ENCODE measurements at places on chromosomes 3 and 15. TPM values are rescaled to one million over a fixed set of nuclear protein-coding genes. Genes with fewer than 3 reads are reported as not detected.

- DNase-seq: no peak
Observed at GRCh38 chr3:123693584-123694190, 108.8 kb upstream of the HACD2 start.

The OR5K2 gene
- not detected for total RNA-seq

DNA sequence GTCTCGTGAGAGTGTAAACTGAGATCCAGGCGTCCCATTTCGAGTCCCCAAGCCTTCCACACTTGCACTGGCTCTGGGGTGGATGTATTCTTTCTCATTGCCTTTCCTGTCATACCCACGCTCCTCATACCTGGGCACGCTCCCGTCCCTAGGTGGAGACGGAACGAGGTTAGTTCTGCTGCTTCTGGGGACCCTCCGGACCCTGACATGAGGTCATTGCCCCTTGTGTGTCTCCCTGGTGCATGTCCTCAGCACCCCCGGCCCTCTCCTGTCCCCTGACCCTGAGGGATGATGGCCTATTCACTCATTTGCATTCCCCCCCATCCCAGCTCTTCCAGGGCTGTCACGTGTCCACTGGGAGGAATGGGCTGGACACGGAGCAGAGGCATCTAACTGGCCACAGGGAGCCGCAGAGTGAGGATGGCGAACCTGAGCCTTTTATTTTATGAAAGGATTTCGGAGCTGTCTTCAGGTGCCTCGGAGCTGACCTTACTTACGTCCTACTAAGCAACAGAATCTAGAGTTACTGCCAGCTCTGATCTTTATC is 8.2 kb downstream of the NIPA1 start:
- no peak for DNase-seq

The SLC9C1 gene
- 1.7 TPM for total RNA-seq

DNA sequence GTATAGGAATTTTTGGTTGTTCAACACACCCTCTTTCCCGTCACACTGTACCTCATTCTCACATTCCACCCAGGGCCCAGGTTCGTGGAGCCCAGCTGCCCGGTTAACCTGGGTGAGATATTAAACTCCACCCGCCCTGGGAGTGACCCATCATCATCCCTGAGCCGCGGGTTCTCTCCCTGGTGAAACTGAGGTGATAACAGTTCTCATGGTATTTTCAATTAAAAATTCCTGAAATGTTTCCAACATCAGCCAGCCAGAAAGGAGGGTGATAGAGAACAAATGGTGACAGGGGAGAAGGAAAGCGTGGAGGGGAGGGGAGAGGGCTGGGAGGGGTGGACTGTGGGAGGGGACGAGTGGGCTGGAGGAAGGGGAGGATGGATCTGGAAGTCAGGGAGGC is 148.8 kb downstream of the ALDH1A2 start:
- DNase-seq: peak; percentile 15

GRCh38 chr3:31378231-31378630 is 154.5 kb upstream of the STT3B start:
- no peak for DNase-seq

- DNase-seq: peak; percentile 82
Observed at GRCh38 chr3:12489832-12490231, 5.6 kb downstream of the TSEN2 start.

- no peak for DNase-seq
Observed at GRCh38 chr3:41212088-41212487, 12.8 kb downstream of the CTNNB1 start.

- no peak for DNase-seq
Observed at GRCh38 chr3:125442506-125442905, 67.4 kb upstream of the ZNF148 start.

DNA sequence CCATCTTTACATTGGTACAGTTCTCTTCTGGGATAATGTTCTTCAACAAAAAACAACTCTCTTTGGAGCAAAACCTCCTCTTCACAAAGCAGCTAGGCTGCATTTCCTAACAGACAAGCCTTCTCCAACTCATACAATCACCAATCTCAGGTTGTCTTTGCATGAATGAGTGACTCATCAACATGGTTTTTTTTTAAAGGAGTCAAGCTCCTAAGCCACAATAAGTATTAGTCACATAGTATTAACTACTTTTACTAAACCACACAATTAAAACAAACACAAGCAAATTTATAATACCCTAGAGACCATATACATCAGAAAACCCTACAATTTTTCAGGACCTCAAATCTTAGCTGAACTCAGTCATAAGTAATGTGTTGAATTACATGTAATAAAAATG is 137.4 kb downstream of the TBC1D5 start:
- peak; percentile 98 for DNase-seq

The WDR76 gene
- total RNA-seq: 17.0 TPM

DNA sequence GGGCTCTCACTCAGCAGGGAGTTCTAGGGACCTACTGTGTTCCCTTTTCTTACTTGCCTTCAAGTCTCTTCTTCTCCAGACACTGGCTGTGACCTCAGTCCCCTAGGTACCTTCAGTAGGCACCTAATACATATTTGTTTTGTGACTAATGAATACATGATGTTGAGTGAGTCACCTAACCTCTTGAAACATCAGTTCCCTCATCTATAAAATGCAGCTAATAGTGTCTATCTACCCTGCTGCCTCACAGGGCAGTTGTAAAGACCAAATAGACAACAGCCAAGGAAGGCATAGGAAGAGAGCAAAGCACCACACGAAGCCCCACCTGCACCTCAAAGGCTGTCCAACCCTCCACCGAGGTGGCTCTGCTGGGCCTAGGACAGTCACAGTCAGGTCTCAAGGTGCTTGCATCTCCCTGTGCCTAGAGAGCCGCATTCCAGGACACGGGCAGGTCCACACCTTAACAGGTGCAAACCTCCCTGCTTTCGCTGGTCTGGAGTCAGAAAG is 29.1 kb downstream of the DAPK2 start:
- DNase-seq: peak; percentile 83

- DNase-seq: no peak
Observed at GRCh38 chr3:79167651-79168416, 600.0 kb downstream of the ROBO1 start.

The RPL35A gene
- total RNA-seq: 791 TPM

The NTRK3 gene
- total RNA-seq: not detected

DNA sequence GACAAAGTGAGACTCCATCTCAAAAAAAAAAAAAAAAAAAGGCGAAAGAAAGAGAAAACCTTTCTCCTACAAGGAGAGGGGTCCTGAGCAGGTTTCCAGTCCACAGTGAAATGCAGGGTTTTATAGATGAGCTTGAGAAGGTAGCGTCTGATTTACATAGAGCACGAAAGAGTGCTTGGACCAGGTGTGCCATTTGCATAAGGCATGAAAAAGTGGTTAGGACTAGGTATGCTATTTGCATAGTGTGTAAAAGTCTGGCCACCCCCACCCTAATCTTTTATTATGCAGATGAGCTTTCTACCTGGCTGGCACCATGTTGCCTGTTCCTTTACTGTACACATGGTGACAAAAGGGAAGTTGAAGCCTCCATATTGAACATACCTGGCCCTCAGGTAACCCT is 13.6 kb upstream of the RNU6-1 start:
- no peak for DNase-seq

DNA sequence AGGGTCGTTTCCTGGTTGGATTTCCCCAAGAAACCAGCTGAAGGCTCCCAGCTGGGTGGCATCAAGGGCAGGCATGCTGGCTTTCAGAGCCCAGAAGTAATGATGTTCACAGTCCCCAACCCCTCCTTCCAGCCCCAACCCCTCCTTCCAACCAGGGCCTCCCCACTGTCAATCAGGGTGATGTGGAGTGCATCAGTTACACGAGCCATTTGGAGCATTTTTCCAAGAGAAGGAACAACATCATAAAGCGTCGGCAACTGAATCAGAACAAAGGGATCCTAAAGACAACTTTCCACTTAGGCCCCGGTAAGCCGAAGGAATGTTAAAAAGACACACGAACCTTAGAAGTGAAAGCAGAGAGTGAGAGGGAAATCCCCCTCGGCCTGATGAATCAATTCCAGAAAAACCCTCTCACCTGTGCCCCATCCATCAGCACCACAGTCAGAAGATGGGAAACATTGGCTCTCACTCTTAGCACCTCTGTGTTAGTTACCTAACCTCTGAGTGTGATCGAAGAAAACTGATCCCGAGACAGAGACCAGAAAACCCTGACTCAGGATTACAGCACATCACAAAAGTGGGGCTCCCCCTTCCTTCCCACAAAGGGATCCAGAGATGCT is 101.2 kb upstream of the WNT5A start:
- DNase-seq: no peak

- DNase-seq: no peak
Observed at GRCh38 chr15:23477920-23478319, 30.9 kb upstream of the GOLGA6L2 start.

GRCh38 chr15:66095871-66096687 is 157.5 kb downstream of the MEGF11 start:
- DNase-seq: no peak

GRCh38 chr3:165133188-165133899 is 55.0 kb upstream of the SI start:
- peak; percentile 1 for DNase-seq

The CSPG5 gene
- total RNA-seq: 0.40 TPM

- DNase-seq: no peak
Observed at GRCh38 chr3:38650248-38650951, 913 bp upstream of the SCN5A start.

- no peak for DNase-seq
Observed at GRCh38 chr3:148945116-148945515, 46.2 kb upstream of the GYG1 start.

GRCh38 chr3:56769116-56769707 is 32.5 kb downstream of the ARHGEF3 start:
- no peak for DNase-seq

GRCh38 chr15:37877851-37878741 is 56.3 kb upstream of the TMCO5A start:
- DNase-seq: peak; percentile 32

The DET1 gene
- 1.6 TPM for total RNA-seq

DNA sequence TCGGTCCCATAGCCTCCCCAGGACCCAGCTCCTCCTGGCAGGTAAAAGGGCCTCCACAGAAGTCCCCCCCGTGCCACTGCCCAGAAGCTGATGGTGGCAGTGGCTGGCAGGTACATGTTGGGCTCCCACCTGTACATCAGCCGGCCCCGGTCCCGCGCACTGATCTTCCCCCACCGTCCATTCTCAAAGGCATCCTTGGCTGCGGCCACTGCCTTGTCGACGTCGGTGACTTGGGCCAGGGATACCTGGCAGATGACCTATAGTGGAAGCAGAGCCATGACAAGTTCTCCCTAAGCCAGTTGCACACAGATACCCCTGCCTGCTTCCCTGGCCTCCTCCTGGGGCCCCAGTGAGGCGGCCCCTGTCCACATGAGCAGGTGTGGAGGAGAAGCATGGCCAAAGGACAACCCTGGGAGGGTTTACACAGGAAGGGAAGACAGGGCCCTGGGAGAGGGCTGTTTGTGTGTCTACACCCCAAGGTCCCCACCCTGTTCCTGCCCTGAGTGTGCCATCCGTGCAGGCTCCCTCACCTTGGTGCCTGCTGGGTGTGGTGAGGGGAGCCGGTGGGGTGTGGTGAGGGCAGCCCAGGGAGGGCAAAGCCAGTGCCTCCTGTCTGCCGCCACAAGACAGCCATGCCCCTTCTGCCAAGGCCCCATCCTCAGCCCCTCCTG is 44.8 kb downstream of the ALDH1L1 start:
- no peak for DNase-seq

The CEP97 gene
- total RNA-seq: 16.2 TPM

DNA sequence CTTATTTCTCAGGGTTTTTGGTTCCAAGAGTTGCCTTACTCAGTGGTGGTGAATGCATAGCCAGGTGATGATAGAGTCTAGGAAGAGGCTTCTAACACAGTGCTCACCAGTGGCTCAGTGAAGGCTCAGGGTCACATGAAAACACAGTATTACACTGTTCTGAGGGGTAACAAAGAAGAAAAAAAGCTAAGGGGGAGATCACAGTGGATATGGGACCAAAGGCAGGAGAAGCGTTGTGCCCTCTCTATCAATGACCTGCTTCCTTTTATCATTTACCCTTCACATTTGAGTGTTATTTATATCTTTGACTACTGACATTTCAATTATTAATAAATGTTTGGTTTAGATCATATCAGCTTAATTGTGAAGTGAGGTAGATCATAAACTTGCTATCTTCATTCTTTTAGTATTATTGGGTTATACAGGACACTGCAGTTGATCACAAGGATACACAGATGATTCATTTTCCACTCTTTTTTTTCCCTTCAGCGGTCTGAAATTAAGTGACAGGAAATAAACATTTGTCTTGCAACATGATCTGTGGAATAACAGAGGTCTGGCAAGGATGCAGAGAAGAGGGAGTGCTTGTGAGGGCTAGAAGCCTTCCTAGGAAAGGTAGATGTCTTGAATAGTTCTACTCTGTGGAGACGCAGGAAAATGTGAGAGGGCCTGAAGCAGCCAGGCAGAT is 171.7 kb downstream of the C3orf38 start:
- DNase-seq: no peak

DNA sequence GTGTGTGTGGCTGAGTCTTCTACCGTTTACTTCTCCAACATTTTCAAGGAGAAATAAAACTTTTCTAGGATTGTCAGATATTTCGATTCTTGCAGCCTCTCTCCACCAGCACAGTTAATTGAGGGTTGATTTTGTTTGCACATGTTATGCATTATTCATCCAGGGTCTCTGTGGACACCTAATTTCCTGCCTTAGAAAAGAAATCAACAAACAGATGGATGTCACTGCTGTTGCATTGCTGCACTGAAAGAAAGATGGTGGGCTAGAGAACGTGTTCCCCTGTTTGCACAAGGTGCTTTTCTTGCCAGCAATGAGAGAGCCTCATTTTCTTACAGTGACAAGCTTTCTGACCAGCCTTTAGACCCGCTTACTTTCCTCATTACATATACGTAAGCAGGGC is 150.0 kb downstream of the CLSTN2 start:
- no peak for DNase-seq

- no peak for DNase-seq
Observed at GRCh38 chr3:40185029-40185695, 124.3 kb upstream of the EIF1B start.

- no peak for DNase-seq
Observed at GRCh38 chr3:114831861-114832260, 315.2 kb downstream of the ZBTB20 start.

- no peak for DNase-seq
Observed at GRCh38 chr3:167811031-167811430, 75.5 kb downstream of the SERPINI1 start.
